SIG-M5 (cell line): ENCODE measurements at places on chromosomes 12 and 14.

GRCh38 chr12:116864371-116865160, 16.7 kb downstream of the HRK start:
- no peak for DNase-seq

GRCh38 chr12:3518902-3519301, 27.9 kb downstream of the PRMT8 start:
- no peak for DNase-seq

DNA sequence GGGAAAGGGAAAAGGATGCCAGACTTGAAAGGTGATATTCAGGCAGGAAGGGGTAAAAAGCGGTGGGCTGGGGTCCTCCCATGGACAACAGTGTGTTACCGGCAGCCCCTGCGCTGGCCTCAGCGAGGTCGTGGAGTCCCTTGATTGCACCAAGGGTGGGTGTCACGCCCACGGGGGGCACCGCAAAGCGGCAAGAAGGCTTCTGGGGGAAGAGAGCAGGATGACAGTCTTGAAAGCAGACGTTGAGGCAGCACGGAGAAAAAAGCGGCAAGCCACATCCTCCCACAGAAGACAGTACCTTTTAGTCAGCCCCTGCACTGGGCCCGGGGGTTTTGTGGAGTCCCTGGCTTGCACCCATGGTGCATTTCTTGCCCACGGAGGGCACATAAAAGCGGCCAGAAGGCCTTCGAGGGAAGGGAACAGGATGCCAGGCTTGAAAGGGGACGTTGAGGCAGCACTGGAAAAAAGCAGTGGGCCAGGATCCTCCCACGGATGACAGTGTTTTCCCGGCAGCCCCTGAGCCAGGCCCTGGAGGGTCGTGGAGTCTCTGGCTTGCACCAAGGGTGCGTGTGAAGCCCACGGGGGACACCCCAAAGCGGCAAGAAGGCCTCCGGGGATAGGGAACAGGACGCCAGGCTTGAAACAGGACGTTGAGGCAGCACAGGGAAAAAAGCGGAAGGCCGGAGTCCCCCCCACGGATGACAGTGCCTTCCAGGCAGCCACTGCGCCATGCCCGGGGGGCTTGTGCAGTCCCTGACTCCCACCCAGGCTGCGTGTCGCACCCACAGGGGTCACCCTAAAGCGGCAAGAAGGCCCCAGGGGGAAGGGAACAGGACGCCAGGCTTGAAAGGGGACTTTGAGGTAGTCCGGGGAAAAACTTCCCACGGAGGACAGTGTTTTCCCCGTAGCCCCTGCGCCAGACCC, 162.2 kb upstream of the ALG10B start:
- no peak for DNase-seq

DNA sequence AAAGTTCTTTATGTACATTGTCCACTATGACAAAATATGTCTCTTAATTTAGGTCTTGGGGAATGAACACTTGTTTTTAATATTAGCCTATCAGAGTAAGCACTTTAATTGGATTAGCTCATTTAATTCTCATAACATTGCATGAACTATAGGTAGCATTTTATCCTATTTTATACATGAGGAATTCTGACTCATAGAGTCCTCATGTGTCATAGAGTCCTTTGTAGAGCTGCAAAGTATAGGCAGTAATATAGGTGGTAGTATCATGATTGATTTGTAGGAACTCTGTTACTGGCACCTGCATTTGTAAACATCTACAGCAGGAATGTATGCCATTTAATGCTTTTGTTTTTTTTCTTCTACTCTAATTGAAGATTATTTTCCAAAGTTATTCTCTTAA, 96.0 kb downstream of the GPHN start:
- no peak for DNase-seq

- DNase-seq = no peak
These were observed 26.2 kb upstream of the CKAP4 start for GRCh38 chr12:106274012-106274411.

DNA sequence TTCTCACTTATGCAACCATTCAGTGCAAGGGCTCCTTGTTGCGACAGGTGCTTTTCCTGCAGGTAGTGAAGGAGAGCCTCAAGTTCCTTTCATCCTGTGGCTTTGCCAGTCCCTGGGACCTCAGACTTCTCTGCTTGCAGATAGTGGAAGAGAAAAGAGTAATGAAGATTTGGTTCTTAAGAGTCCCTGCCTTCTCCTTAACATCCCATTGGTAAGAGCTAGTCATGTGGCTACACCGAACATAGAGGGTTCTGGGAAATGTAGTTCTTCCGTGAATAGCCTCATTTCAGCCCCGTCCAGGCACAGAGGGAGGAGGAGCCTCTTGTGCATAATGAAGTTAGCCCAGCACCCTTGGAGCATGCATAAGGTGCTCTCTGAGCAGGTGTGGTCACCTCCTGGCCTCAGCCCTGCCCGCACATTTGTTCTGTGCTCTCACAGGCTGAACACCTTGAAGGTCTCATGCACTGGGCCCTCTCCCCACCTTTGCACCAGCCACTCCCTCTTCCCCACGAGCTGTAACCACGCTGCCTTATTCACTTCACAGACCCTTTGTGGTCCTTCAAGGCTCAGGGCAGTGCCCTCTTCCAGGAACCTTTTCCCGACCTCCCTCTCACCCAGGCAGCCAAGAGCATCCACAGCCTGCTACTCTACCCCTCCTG, 134.0 kb downstream of the BCL11B start:
- DNase-seq = no peak

- DNase-seq = no peak
These were observed 630.8 kb downstream of the AACS start for GRCh38 chr12:125696054-125696453.

DNA sequence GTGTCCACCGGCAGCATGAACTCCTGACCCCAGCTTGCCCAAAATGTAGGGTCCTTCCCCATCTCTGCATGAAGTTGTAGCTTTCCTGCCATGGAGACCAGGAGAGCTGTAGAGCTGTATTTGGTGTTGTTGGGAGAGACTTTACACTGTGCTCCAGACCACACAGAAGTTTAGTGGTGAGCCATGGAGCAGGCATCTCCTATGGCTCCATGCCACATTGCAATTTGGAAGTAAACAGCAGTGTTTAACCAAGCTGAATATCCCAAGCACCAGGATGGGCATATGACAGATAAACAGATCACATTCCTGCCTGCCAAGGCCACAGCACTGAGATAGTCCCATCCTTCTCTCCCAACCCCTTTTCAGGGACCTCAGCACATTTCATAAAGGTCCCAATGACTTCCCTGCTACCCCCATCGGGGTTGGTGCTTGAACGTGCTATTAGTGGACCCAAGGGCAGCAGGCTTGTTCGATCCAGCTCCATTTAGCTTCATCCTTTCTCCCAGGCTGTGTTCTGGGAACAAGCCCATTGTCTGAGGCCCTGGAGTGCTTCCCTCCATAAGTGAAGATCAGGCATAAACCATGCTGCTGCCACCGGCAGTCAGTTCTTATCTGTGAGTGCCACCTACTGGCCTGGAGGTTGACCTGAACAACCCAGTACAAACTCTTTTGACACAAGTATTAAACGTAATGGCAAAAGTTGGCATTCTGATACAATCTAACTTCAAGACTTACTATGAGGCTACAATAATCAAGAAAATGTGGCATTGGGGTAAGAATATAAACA, 172.3 kb upstream of the ATXN7L3B start:
- no peak for DNase-seq

- DNase-seq = no peak
These were observed 1.1 kb downstream of the PAX9 start for GRCh38 chr14:36662543-36663403.

DNA sequence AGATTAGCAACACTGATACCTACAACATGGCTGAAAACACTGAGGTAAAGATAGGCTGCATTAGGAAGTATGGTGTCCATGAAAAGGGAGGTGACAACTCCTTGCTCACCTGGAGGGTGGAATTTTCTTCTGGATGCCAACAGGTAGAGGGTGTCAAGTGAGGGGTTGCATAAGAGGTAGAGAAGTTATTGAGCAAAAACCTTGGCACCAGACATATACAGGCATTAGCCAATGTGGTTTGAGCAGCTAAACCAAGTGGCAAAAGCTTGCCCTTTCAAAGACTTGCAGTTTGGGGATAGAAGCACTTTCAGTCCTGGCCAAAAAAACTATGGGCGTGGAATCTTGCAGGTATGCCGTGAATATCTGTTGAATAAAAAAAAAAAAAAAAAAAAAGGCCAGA, 3.8 kb downstream of the RITA1 start:
- DNase-seq = no peak

DNA sequence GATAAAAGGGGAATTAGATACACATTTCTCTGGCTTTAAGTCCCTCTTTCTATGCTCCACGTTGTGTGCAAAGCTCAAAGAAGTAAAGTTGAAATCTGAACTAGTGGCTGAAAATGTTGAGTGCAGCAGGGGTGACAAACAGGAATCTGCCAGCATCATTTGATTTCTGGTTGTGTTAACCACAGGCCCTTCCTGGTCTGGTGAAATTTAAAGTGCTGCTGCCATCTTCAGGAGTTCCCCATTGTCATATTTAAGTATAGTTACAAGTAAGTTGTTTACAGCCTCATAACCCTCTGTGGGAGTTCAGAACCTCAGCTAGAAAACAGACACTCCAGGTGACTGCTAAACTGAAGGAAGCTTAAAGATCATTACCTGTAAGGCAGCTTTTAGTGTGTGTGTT, 90.9 kb upstream of the CCDC196 start:
- DNase-seq = no peak

GRCh38 chr14:33103966-33104365, 165.3 kb downstream of the NPAS3 start:
- DNase-seq = no peak

DNA sequence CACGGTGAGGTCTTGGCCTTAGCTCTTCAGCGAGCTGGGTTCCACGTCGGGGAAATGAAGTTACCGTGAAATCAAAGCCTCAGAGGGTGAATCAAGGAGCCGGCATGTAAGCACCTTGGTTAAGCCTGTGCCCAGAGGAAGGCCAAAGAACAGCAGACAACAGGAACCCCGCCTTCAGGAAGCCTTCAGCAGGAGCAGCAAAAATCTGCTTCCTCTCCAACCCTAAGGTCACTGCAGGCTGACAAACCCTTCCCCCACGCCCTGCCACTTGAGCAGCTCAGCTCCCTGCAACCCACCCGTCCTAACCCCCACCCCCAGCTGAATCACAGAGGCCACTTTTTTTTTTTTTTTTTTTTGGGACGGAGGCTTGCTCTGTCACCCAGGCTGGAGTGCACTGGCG, 72.9 kb upstream of the LTA4H start:
- no peak for DNase-seq

DNA sequence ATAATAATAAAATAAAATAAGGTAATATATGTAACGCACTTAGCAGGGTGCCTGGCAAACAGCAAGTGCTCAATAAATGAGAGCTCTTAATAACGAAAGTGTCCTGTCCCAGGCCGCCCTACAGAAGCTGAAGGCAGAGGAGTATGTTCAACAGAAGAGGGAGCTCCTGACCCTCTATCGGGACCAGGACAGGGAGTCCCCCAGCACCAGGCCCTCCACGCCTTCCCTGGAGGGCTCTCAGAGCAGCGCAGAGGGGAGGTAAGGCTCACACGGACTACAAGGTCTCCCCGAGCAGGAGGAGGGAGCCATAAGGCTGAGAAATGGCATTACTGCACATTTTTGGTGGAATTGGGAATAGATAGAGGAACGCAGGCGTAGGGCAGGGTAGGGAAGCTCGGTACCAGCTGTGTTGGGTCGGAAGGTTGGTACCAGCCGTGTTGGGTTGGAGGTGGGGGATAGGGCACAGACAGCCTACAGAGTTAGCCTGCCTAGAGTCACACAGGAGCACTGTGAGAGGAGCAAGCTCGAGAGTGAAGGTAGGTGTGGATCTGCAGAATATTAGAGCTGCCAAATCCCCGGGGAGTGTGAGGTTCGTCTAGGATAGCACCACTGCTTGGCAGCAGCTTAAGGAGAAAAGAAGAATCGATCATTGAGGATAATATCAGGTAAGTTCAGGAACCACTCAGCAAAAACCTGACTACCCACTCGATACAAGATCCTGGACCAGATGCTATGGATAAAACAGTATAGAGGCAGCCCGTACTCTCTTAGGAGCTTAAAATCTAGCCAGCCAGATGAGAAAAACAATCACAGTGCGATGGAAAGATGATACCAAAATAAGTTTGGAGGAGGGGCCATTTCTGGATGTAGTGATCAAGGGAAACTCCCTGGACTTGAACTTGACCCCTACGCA, 15.3 kb downstream of the TNFRSF1A start:
- DNase-seq = no peak

GRCh38 chr12:6950811-6951540, at the start of gene PTPN6:
PTPN6 (plus strand) TSS chr12:6951356; CDS start chr12:6951513, 157 bp downstream.
- peak; percentile 82 for DNase-seq

DNA sequence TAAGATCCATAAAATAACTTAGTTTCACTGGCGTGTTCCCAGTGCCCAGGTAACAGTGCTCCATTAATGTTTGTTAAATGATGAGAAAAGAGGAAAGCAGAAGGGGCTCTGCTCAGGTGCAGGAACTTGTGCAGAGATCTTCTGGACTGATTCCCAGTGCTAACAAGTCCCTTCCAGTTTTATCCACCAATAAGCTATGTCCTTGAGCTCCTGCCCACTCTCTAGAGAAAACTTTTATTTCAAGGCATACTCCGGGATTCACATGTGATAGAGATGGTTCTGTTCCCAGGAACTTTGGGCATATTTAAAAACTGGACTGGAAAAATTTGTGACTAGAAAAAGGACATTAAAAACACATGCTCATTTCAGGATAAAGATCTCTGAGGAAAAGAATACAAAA, 1.9 kb downstream of the GYS2 start:
- no peak for DNase-seq

- DNase-seq = no peak
These were observed 4.2 kb downstream of the RNASE9 start for GRCh38 chr14:20556500-20557211.

GRCh38 chr14:49959822-49960408, 67.0 kb downstream of the ARF6 start:
- DNase-seq = no peak

- peak; percentile 70 for DNase-seq
These were observed at the start of gene ADGRD1 for GRCh38 chr12:130953771-130954543. ADGRD1 (plus strand) TSS chr12:130953907; CDS start chr12:130954466, 559 bp downstream.

- DNase-seq = no peak
These were observed 21.2 kb downstream of the MAX start for GRCh38 chr14:65080960-65081747.

- DNase-seq = no peak
These were observed 1194.8 kb downstream of the BCL11B start for GRCh38 chr14:98077176-98077575.

DNA sequence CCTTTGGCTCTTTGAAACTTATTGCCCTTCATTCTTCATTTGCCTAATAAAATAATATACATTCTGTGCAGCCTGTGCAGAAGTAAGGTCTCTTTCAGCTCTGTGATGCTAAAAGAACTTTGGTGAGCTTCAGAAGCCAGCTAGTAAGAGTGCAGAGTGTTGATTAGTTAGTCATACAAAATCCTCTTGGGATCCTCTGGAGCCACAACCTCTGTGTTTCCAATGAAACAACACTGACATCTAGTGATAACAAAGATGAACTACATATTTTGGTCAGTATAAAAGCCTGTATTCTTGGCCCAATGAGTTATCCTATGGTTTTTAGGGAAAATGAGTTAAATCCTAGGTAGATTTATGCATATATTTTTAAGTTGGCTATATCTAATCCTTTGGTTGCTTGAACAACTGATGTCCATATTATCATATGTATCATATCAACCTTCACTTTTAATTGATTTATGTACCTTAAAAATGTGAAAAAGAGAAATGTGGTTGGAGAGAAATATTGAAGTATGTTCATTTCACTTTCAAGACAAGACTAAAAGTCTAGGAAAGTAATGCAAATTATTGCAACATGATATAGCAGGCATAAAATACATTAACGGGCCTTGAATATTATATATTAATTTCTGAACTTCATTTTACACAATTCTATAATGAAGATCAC, 158.4 kb downstream of the KLHL28 start:
- no peak for DNase-seq
